Left renal pelvis (tissue), 4 donors: ENCODE measurements at places on chromosomes 16 and 17.

DNA sequence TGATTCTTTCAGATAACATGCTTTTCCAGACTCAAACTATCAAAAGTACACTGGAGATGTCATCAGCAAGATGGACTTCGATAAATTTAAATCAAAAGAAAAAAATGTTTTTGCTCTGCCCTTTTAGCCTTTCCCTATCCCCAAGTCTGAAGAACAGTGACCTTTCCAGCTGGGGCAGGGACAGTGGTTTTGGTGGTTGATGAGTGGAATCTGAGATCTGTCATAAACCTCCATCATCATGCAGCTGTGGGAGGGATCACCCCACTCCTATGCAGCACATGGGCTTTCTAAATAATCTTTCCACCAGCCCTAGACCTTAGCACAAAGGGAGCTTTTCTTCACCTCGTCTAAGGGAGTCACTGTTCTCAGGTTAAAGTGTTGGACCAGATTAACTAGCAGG is 869.5 kb upstream of the SOX9 start:
- no peak for DNase-seq

DNA sequence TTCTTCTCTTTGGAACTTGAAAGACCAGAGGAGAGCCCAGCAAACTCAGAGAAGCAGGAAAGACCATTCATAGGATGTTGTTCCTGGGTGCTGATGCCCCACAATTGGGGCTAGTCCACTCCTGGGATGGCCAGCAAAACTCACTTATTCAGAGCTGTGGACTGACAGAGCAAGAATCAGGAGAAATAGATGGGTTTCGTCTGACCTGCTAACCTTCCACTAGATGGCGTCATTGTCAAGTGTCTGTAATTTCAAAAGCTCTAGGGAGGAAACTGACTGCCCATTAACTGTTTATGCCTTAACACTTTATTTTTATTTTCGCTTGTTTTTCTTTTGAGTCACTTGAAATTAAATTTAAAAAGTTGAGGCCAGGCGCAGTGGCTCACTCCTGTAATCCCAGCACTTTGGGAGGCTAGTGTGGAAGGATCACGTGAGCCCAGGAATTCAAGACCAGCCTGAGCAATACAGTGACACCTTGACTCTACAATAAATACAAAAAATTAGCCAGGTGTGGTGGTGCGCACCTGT is 28.7 kb upstream of the MILR1 start:
- DNase-seq, result peak; percentile 52

DNA sequence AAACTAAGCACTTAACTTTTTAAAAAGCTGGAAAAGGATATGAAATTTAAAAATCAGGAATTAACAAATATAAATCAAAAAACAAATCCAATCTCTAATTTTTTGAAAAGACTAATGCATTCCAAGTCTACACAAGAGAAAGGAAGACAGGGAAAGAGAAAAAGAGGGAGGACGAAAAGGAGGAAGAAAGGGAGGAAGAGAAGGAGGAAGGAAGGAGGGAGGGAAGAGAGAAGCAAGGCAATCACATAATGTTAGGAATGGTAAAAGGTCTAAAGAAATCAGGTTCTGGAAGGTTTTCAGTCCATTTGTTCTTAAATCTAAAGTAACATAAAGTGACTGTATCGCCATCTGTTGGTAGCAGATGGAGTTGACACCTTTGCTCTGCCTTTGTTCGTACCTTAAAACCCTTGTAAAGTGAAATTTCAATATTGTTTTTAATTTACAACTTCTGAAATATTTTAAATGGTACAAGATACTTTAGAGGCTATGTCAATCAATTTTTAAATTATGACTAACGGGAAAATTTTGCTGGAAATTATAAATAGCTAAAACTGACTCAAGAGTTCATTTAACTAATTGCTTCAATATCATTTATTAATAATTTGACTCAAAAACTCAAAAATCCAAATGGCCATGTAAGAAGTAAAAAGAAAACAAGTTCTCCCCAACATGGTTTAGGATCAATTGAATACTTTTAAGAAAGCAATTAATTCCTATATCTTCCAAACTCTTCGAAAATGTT is 20.4 kb upstream of the CDYL2 start:
- DNase-seq, result no peak

GRCh38 chr16:17062676-17063075 is 408.1 kb downstream of the XYLT1 start:
- no peak for DNase-seq

DNA sequence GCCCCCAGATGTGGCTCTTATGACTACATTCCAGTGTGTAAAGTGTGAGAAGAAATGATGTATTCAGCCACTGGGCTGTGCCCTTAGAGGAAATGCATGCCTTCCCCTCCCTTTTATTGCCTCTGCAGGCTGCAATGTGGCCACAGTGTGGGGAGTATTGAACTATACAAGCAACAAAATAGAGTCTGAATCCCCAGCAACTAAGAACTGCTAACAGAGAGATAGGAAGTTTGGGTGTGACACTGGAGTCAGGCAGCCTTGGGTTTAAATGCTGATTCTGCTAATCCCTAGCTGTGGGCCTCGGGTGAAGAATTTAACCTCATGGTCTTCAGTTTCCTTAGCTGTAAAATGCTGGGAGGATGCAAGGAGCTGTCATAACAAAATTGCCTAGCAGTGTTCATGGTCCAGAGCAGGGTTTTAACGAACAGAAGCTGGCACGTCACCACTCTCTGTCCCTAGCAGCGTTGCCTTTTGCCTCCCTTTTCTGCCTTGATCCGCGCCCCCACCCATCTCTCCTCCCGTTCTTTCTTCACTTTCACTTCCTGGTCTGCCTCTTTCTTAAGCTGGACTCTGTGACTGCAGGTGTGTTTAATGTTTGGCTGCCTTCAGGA is 50.3 kb downstream of the KPNA2 start:
- DNase-seq, result no peak

DNA sequence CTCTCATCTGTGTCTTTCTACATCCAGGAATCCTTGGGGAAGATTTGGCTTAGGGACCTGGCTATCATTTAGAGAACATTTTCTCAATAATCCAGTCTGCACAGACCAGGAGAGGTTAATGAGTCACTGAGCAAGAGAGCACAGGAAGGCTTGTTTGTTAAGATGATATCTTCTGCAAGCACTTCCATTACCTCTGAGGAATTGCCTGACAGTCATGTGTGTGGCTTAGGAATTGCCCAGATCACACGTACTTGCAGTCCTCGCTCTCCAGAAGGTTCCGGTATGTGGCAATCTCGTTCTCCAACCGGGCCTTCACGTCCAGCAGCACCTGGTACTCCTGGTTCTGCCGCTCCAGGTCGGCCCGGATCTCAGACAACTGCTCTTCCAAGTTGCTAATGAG is 3.3 kb downstream of the KRT37 start:
- DNase-seq, result no peak

- DNase-seq, result no peak
Measured at GRCh38 chr17:41627316-41628072, 3.1 kb upstream of the KRT17 start.

- DNase-seq, result no peak
Measured at GRCh38 chr16:24974859-24975258, 40.3 kb downstream of the ARHGAP17 start.

- DNase-seq, result peak; percentile 48
Measured at GRCh38 chr16:57167953-57168352, 17.9 kb downstream of the PSME3IP1 start.

DNA sequence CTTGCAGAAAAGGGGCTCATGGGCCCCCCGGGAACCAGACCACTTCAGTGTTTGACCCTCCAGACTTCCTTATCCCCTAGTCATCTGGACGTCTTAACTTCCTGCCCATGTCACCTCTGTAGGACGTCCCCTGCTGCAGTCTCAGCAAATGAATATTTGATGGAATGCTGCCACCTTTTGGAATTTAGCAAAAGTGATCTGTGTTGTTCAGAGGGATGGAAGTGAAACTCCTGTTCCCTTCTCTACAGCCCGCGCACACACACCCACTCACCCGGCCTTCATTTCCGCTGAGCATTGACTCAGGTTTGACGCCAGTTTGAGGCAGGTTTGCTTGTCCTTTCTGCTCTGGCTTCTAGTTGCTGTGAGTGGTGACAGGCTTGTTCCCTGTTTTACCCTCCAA is 507.2 kb upstream of the EEF2KMT start:
- DNase-seq, result no peak

DNA sequence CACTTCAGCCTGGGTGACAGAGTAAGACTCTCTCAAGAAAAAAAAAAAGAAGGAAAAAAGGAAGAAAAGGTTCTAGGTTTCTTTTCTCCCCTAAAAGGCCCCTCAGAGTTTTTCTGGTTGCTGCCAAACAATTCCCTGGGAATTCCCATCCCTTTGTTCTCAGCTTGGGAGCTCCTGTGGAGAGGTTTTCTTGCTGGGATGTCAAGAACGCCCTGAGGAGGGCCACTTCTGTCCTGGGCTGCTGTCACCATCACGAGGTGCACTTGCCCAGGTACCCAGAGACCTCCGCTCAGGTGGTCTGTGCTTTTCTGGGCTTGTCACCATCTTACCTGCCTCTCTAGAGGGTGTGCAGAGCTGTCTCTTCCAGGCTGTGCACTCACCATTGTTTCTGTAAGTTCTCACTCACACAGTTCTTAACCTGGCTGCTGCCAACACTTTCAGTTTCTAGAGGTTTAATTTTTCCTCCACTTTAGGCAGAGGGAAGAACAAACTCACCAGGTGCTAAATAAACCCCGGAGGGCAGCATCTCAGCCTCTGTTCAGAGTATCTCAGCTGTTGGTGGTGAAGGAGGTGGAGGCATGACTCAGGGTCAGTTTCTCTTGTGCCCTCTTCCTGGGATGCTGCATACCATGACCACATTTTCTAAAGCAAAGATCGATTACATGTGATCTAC is 2.4 kb upstream of the COX6A2 start:
- no peak for DNase-seq

DNA sequence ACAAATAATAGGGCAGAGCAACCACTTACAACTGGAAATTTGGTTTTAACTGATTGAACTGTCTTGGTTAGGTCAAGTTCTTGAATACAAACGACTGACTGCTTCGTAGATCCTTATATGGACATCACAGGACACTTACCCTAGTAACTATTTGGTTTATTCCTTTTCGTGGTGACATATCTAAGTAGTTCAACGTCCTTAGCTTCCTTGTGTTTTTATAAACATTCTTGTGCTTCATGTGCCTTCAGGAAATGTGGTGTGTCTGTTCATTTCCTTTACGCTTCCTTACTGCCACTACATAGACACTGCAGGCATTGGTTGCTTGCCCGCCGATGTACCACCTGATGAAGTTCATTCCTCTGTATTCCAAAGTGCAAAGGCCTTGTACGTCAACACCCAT is 59.3 kb downstream of the USP10 start:
- no peak for DNase-seq

DNA sequence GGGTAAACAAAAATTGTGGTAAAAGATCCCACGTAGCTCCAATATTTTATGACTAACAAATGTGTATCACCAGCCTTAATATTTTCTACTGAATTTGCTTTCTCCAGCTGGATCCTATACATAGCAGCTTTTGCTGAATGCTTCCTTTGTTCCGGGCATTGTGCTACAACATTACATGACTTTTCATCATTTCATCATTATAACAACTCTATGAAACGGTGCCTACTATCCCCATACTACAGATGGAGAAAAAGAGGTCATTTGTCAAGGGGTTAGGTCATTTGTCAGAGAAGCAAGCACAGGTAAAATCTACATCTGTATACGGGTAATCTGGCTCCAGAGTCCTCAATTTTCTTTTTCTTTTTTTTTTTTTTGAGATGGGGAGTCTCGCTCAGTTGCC is 74.3 kb downstream of the KANSL1 start:
- no peak for DNase-seq

DNA sequence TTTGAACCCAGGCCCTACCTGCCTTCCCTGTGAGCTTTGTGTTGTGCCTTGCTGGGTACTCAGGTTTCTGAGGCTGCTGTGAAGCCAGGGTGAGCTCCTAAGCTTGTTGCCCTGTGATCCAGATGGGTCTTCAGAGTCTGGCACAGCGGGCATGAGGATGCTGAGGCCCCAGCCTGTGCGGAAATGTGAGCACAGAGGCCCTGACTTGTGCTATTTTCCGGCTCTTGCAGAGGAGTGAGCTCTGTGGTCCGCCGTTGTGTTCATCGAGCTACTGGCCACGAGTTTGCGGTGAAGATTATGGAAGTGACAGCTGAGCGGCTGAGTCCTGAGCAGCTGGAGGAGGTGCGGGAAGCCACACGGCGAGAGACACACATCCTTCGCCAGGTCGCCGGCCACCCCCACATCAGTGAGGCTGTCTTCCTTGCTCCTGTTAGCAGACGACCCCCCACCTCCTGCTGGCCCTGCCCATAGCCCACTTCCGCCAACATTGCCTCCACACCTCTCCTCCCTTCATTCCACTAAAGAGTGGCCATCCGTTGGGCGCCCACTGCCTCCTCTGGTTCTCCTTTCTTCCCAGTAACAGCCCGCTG is 2.7 kb downstream of the PHKG2 start:
- no peak for DNase-seq

DNA sequence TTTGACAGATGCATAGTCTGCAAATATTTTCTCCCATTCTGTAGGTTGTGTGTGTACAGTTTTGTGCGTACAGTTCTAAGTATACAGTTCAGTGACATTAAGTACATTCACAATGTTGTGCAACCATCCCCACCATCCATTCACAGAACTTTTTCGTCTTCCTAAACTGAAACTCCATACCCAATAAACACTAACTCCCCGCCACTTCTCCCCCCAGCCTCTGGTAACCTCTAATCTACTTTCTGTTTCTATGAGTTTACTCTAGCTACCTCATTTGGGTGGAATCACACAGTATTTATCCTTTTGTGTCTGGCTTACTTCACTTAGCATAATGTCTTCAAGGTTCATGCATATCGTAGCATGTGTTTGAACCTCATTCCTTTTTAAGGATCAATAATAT is 14.3 kb downstream of the PIK3R5 start:
- no peak for DNase-seq

GRCh38 chr16:56480776-56481467 is 29.6 kb downstream of the OGFOD1 start:
- DNase-seq, result no peak

DNA sequence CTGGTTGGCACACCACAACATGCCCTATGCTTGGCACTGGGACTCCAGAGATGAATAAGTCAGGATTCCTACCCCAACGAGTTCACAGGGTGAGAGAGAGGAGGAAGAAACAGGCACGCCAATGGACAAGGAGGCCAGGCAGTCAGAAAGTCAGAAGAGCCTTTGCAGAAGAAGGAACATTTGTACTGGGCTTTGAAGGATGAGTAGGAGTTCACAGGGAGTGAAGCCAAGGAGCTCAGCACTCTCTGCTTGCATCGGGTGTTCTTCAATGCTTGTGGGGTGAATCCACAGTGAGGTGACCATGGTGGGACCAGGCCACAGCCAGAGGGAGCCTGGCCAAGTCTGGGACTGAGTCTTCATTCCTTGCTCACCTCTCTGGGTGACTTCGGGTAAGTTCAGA is 47.5 kb downstream of the AIPL1 start:
- no peak for DNase-seq

- DNase-seq, result no peak
Measured at GRCh38 chr16:13435873-13436474, 484.0 kb upstream of the ERCC4 start.

- no peak for DNase-seq
Measured at GRCh38 chr16:22139008-22139407, 23.3 kb upstream of the SDR42E2 start.

- DNase-seq, result no peak
Measured at GRCh38 chr17:50130559-50131305, 772 bp upstream of the SAMD14 start.
